ENCODE measurements at places on chromosomes 1 and 21.

DNA sequence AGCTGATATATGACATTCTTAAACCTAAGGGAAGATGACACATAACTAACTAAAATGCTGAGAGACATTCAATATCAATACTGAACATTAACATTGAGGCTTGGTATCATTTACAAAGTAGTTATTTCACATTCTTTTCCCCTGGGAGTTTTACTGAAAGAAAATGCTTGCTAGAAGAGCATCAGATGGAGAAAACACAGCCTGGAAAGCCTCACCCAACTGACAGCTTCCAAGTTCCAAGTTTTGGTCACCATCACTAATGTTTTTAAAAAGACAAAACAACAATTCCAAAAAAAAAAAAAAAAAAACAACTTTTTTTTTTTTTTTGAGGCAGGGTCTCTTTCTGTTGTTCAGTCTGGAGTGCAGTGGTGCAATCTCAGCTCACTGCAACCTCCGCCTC is 80.6 kb downstream of the DSCAM start:
- no peak for DNase-seq

DNA sequence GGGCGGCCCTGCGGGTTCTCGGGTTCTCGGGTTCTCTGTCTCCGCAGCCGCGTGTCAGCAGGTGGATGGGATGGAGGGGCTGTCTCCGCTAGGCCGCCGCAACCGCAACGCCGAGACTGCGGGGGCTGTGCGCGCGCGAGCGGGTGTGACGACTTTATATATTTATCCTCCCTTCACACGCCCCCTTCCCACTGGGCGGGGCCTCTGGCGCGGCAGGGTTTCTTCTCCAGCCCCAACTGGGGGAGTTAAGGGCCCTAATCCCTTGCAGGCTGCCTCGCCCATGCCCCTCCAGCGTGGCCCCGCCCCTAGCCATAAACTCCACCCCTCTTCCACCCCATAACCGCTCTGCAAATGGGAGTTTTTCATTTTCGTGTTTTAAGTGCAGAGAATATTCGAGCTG is 3.4 kb downstream of the IGSF21 start:
- DNase-seq: no peak

DNA sequence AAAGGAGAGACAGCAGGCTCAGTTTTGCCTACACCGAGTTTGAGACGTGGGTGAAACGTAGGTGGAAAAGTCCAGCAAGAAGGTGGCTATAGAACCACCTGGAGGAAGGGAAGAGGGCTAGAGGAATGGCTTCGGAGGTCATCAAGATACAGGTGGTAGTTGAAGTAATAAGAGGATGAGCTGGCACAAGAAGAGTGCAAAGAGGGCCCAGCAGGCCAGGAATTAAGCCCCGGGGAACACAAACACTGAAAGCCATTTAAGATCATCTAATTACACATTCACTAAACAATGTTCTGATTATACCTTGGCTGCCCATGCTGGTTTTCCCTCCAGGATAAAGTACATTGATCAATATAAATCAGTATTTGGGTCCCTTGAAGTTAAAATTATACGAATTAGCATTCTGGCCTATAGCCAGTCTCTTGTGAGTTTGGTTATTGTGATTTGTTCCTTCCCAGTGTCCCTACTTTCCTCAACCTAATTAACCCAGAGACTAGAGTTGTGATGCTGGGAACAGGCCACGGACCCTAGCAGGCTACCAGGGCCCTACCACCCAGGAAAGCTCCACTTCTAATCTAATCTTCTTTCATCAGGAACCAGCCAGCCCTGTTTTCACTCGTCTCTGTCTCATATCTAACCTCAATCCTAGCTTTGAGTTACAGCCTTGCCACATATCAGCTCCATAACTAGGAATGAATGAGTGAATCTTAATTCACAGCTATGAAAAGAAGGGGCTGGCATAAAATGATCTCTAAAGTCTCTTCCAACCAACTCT is 26.4 kb upstream of the PPP1R15B start:
- DNase-seq: no peak

DNA sequence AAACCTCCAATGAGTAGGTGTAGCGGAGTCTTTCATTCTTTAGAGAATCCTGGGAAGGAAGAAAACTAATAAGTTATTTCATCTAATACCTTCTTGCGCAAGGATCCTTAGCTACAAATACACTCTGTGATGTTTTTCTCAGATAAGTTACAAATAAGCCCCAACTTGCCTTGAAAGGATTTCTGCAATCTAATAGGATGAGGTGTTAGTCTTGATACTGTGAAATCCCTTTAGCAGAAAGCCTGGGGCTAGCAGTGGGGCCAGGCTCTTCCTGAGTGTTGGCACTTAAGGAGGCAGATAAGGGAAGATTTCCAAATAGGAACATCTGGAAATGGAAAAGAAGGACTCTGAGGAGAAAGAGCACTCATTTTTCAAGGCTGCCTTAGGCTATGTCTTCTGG is 168.0 kb upstream of the DAB1 start:
- DNase-seq: no peak

DNA sequence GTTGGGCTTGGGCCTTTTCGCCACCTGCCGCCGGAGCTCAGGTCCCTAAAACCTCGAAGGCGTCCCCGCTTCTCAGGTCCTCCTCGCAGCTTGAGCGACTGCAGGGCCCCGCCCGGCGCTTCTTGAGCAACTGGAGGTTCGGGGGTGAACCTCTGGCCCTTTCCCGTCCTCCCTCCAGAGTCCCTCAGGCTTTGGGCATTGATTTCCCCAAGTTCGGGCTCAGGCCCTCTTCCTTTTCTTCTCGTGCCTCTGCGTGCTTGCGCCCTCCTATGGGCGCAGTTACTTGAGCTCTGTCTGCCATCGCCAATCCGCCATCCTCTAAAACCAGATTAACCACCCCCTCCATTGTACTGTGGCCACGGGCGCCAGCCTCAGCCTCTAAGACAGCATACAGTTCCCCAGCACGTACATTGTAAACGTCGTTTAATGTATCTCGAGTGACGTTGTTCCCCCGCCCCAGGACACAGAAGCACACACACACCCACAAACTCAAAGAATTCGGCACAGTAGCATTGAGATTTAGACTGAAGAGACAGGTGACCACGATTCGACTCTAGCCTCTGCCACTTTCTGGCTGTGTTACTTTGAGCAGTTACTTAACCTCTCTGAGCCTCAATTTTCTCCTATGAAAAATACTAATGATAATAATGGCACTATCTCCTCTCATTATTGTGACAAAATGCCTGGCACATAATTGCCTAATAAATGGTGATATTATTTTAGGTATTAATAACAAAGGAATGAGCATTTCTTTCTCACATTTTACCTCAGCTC is 22.6 kb downstream of the BTG2 start:
- DNase-seq: no peak

Data from stimulated activated CD4-positive, alpha-beta T cell treated with anti-CD3 and anti-CD28 coated beads, TNF-alpha, amount 100 ng/mL, for 48 hours (primary cell).